ENCODE measurements at places on chromosomes 3 and 15. TPM values are rescaled to one million over a fixed set of nuclear protein-coding genes. Genes with fewer than 3 reads are reported as not detected.

- DNase-seq = no peak
These were observed 469 bp downstream of the MAP6D1 start for GRCh38 chr3:183824761-183825455.

GRCh38 chr3:112681822-112682325 is 40.9 kb upstream of the CCDC80 start:
- peak; percentile 89 for DNase-seq

- no peak for DNase-seq
These were observed 68.4 kb downstream of the CLDN11 start for GRCh38 chr3:170487031-170487430.

GRCh38 chr3:162555761-162556160 is 1059.2 kb downstream of the OTOL1 start:
- DNase-seq = no peak

DNA sequence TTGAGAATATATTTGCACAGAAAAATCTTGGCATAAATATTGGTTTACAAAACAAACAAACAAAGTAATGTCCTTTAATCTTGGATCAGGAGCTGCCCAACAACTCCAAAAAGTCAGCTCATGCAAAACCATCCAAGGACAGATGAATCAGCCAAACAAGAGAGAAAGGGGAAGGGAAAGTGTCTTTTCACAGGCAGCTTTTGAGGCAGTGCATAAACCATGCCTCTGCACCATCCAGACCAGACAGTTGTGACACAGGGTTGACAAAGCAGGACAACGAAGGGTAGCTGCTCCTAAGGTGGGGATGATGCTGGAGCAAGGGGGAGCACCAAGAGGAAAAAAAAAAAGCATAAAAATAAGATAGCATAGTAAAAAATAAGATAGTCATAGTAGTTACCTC is 8.7 kb downstream of the CD86 start:
- DNase-seq = no peak

GRCh38 chr3:166837535-166837934 is 542.6 kb downstream of the ZBBX start:
- no peak for DNase-seq

- peak; percentile 91 for DNase-seq
These were observed 38.4 kb downstream of the GTF2E1 start for GRCh38 chr3:120780977-120781376.

DNA sequence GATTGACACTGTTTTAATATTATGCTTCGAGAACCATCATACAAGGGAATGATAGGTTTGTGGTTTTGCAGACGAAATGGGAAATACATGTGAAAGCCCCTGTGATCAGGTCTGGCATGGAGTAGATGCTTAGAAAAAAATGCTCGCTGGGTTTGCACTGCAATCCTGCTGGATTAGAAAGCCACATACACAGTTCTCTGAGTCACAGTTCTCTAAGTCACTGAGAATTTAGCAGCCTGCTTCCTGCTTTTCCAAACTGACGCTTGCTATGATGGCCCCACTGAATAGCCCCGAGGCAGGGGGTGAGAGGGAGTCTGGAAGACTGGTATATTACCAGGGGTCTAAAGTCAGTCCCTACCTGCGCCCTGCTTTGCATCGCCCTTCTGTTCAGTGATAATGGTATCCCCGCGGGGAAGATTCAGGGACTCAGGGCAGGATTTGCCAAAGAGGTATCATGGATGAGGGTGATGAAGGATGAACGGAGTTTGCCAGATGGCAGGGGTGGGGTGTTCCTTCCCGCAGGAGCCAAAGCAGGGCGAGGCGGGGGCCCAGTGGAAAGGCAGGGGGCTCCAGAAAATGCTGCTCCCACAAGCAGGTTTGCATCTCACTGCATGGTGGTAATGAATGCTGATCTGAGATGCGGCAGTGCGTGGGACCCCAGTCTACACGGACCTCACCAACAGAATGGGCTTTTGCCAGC is 82.3 kb downstream of the IQSEC1 start:
- DNase-seq = peak; percentile 88

Gene CEMIP
- 3.6 TPM for total RNA-seq

All from astrocyte (in vitro differentiated cells and primary cell).